ENCODE measurements at places on chromosomes 12 and 14.
A peak's percentile ranks its signal among the peaks of the same experiment; 100 is the strongest.

- DNase-seq, result no peak
Observed at GRCh38 chr12:122975790-122976647, 975 bp downstream of the OGFOD2 start.

GRCh38 chr12:121189131-121189530 lies 20.8 kb upstream of the P2RX4 start:
- DNase-seq, result no peak

DNA sequence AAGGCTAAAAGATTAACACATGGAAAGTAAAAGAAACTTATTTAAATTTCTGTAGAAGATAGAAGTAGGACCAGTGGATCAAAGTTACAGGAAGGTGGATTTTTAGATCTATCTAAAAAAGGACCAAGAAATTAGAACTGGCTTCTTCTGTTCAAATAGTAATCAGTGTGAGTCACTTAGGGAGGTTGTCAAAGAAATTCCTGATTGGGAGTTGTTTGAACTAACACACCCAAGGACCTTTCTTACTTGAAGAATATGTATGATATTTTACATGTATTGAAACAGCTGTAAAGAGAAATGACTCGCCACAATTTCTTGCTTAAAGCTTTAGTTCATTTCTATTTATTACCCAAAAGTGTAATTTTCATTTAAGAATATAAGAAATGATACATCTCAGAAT lies 256.9 kb downstream of the RAD51B start:
- no peak for DNase-seq

DNA sequence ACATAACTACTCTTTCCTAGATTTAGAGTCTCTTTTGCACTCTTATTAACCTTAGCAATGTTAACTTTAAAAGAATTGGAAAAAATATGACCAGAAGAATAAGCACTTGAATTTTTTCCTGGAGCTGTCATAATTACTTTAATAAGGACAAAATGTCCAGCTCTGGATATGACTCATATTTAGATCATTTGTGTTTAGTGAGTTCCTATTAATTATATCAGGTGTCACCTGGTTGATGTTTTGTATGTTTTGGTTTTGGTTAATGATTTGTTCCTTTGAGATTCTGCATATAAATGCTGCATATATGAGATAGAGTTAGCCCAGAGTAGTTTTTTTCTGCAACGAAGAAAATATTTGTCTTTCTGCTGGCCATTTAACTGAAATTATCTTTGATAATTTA lies 5.1 kb downstream of the CLECL1 start:
- DNase-seq, result no peak

GRCh38 chr14:104103446-104104075 lies 18.1 kb downstream of the ASPG start:
- DNase-seq, result no peak

DNA sequence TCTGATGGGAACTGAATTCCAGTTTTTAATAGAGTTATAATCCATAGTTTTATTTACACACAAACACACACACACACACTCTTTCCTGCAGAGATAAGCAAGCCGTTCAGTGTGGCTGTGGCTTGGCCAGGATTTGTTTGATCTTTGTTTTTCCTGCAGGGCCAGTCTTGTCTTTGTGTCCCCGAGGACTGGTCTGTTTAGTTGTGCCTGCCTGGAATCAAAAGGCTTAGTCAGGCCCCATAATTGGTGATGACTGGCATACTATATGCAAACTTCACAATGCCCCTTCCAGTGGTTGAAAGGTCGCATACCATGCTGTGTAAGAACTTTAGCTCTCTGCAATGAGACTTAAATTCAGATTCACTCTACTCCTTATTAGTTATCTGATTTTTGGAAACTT lies 26.0 kb downstream of the WBP11 start:
- no peak for DNase-seq

GRCh38 chr14:36662258-36662542 lies 540 bp downstream of the PAX9 start:
- no peak for DNase-seq

GRCh38 chr14:54901380-54902142 lies 1.1 kb downstream of the GCH1 start:
- no peak for DNase-seq

GRCh38 chr12:22684140-22685118 lies 59.5 kb downstream of the ETNK1 start:
- DNase-seq, result no peak

DNA sequence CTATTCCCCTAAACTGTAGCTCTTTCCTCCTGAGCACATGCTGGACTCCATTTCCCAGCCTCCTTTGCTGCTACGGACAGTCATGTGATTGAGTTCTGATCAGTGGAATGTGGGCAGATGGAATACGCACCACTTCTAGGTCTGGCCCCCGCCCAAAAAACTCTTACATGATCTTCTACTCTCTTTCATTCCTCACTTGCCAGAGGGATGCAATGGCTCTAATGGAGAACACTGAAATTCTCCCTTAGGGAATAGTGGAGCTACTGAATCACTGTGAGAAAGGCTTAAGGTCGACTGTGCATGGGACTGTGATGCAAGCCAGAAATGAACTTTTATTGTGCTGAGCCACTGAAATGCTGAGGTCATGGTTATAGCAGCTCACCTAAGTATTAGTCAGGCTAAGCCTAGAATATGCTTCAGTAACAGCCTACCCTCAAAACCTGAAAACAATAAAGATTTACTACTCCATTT lies 13.0 kb upstream of the TMED2 start:
- peak; percentile 76 for DNase-seq

DNA sequence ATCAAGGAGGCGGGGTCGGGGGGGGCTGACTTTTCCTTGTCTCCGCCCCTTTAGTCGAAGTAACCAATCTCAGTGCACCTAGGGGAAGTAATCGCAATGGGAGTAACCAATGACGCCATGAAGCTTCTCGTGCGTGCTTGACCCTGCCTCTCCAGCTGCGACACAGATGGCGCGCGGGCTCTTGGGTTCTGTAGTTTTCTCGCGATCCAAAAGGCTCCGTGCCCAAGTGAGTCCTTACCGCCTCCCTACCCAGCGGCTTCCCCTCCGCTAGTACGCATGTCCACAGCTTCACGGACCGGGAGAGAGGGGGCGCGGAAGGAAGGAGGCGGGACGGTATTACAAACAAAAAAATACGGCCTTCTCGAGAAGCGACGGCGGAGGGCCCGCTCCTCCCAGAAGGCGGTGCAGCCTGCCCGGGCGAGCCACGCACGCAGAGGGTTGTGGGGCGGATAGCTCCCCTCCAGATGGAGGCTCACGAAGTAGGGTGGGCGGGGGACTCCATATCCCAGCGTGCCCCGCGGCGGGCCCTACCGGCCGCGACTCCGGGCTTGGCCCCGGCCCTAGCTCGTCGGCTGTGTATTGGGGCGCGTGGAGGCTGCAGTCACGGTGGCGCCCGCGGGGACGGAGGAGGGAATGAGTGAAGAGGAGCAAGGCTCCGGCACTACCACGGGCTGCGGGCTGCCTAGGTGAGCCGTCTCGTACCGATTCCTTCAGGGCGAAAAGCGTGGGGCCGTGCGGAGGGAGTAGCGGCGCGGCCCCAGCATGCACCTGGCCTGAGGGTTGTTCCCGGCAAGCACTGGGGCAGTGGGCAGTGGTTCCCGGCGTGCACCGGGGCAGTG lies at the start of gene TARBP2:
TARBP2 (plus strand) TSS at position 508 of the 839 bp plus-strand sequence; CDS start at position 634, 126 bp downstream.
- DNase-seq, result peak; percentile 99

DNA sequence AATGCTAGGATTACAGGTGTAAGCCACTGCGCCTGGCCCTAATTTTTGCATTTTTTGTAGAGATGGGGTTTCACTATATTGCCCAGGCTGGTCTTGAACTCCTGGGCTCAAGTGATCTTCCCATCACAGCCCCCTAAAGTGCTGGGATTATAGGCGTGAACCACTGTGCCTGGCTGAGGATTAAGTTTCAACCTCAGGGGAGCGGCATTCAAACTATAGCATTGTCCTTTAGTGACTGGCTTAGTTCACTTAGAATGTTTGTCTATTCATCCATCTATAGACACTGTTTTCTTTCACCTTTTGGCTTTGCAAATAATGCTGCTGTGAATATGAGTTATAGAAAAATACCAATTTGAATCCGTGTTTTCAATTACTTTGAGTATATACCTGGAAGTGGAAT lies 25.2 kb downstream of the PTPN11 start:
- no peak for DNase-seq

- DNase-seq, result no peak
Observed at GRCh38 chr14:29637411-29637810, 290.2 kb downstream of the PRKD1 start.

GRCh38 chr12:26297396-26298070 lies 102.2 kb downstream of the SSPN start:
- DNase-seq, result no peak

DNA sequence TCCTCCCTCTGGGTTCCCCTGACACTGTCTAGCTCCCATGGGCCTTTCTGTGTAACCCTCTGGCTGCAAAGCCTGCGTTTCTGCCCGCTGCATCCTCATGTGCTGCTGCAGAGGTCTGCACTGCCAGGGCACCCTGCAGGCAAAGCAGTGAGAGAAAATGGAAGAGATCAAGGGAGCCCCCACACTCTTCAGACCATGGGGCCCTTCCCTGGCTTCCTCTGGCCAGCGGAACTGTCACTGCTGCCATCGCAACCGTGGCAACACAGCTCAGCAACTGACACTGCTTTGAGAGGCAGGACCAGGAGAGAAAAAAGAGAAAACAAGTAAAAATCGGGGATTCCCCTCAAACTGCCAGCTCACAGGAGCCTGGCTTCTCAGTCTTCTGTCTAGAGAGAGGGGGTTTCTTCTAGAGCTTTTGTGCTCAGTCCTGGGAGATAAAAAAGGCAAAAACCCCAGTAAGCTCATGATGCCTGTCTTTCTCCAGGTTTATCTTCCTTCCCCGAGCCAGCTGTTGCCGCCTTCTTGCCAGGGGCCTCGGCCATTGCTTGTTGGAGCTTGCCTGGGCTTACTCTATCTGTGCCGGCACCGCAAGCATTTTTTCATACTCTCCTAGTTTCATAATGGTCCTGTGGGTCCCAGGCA lies 38.9 kb downstream of the C14orf132 start:
- no peak for DNase-seq

DNA sequence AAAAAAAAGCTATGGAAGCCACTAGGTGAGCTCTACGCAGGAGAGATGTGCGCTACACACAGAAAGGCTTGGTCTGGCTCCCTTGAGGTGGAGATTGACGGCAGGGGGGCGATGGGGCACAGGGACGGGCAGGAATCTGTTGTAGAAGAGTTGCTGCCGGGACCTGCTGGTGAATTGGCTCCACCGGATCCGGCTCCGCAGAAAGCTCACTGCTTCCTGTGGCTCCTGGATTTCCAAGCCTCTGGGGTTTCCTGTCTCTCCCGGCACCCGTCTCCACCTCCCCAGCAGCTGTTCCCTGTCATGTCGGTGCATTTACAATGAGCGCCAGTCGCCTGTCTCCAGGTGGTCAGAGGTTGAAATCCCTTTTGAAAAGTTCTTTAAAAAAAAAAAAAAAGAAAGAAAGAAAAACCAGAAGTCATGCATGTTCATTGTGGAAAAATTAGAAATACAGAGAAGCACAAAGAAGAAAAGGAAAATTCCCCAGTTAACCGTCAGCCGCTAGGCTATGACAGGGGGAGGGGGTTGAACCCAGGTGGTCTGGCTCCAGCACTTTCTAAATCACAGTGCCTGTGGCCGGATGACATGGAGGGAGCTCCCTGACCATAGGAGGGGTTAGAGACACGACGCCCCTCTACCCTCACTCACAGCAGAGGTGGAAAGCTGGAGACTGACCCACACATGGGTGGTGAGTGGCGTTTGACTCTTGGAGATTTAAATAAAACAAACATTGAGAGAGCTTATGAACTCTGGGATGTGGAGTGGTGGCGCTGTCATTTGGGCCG lies 20.8 kb downstream of the FAM222A start:
- no peak for DNase-seq
